Upper lobe of left lung (tissue), 6 donors: ENCODE measurements at places on chromosomes 11 and 22.

DNA sequence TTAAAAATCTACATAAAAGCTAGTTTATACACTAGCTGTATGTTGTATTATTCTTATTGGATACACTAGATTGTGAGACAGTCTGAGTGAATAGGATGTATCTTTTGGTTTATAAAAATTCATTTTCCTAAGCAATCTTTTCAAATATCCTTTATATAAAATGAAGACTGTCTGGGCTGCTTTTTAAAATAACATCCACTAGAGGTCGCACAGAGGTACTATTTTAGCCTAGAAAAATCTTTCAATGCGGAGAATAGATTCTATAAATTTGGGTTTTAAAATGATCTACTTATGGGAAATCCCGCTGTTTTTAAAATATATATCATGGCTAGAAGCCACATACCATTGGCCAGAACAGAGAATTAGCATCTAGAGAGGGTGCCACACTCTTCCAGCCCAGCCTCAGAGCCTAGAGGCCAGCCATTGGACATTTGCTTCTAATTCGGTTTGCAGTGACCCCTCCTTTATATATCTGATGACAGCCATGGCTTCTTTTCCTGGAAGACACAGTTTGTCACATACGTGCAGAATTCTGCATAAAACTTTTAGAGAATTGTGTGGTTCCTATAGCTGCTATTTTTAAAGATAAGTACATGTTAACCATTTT is 7.3 kb downstream of the C11orf97 start:
- no peaks in the 10 kb centered on the region for H3K27me3 ChIP-seq
- no peak overlapping the region for H3K4me3 ChIP-seq
- no peaks in the 10 kb centered on the region for H3K36me3 ChIP-seq
- no peak overlapping the region for H3K27ac ChIP-seq
- no peaks in the 10 kb centered on the region for H3K4me1 ChIP-seq

DNA sequence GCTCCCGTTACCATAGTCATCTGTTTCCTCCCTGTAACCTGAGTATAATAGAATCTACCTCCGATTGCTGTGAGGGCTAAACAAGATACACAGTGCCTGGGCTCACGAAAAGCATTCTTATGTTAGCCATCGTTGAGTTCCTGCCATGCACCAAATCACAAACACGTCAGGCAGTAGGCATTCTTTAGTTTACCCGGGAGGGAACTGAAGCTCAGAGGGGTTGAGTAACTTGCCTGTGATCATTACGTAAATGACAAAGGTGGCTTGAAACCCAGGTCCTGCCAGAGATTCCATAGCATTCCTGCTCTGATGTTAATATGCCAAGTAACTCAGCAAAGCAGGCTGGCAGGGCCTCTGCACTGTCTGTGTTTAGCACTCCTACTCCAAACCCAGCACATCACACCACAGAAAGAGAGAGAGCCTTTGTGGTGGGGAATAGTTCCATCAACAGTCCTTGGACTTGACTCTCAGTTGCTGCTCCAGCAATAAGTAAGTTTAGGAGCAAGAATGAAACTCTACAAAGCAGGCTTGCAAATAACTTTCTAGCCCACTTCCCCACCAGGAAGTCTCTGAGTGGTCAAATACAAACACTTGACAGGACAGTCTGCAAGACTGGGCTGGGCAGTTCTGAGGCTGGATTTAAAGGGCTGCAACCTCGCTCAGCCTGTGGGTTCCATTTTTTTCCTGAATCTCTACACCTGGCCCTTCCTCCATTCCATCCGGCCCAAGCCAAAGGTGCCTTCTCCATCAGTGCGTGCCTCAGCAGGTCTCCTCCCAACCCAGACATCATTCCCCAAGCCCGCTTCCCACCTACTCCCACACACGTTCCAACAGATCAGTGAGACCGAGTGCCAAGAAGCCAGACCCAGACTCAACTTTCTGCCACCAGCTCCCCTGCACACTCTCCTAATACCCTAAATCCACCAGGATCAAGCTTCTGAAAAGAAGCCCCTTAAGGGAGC is 1.1 kb downstream of the SCN2B start:
- DNase-seq = no peak
- H3K36me3 ChIP-seq = no peaks in the 10 kb centered on the region

DNA sequence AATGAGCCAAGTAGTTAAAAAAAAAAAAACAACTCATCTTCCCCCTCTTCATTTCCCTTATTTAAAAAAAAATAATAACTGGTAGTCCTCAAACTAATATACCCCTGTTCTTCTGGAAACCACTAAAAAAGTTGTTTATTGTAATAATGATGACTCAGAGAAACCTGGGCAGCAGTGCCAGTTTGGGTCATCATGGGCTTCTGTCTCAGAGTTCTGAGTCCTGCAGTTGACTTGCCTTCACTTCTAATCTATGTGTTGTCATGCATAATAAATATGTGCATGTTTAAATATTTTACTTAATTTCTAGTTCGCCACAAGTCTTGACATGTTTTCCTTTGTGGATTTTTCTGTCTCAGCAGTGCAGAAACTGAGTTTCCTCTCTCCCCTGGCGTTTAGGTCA is 46.8 kb downstream of the PPP2R1B start:
- H3K4me1 ChIP-seq = peaks cover 7% of the 10 kb centered on the region
- peaks cover 70% of the 10 kb centered on the region for H3K36me3 ChIP-seq
- no peak for DNase-seq
- no peaks in the 10 kb centered on the region for H3K27me3 ChIP-seq
- H3K4me3 ChIP-seq = no peak overlapping the region
- H3K27ac ChIP-seq = no peak overlapping the region

- no peaks in the 10 kb centered on the region for H3K4me1 ChIP-seq
- DNase-seq = no peak
- H3K27me3 ChIP-seq = no peaks in the 10 kb centered on the region
- no peak overlapping the region for H3K4me3 ChIP-seq
- no peak overlapping the region for H3K27ac ChIP-seq
These were observed 11.1 kb downstream of the RANGAP1 start for GRCh38 chr22:41274856-41275255.

DNA sequence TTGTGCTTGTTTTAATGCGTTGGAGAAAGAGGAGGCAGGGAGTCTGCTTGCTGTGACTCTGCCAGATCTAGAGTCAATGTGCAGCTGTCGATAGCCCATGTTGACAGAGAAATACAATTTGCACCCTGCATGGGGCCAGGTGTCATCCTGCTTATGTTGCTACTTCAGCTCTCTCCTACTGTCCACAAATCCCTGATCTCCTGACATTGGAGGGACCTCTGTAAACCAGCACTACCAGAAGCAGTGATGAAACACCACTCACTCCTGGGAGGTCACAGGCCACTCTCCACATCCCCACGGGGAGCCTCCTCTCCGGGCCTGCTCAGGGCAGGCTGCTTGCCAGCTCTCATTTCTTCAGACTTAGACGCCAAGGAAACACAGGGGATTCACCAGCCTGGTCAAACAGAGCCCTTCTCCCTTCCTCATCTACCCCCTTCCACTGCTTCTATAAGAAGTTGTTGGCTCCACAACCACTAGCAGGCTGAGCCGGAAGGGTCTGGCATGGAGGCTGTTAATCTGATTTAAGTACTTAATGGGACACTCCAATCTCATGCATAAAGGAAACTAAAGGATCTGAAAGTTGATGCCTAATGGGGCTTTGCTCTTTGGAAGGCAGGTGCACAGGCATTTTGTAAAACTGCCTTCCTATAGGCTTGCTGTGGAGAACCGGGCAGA is 29.9 kb upstream of the CSNK2A3 start:
- no peaks in the 10 kb centered on the region for H3K27me3 ChIP-seq
- no peak overlapping the region for H3K4me3 ChIP-seq
- H3K4me1 ChIP-seq = no peaks in the 10 kb centered on the region

DNA sequence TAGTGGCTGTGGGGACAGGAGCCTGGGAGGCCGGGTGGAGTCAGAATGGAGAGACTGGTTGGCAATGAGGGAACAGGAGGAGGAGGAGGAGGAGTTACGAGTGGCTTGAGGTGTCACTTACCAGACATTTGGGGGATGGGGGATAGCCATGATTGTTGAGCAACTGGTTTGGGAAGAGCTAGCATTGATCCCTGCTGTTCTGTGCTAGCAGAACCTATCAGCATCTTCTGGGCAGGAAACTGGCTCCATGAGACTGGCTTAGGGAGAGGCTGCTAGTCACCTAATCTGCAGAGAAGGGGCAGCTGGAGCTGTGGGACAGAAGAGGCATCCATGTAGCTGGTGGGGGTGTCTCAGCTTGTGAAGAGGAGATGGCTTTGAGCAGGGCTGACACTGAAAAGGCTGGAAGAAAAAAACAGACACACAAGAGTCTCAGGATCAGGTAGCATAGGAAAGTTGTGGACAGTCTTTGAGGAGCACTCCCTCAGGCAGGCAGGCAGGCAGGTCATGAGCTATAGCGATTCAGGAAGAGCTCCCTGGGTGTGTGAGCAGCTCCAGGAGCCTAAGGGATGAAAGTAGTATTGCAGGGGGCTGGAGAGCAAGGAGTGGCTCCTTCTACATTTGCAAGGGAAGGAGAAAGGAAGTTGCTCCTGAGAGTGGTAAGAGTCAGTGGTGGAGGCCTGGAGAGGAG is 22.3 kb downstream of the PIK3IP1 start:
- H3K4me1 ChIP-seq = peaks cover 6% of the 10 kb centered on the region
- no peak overlapping the region for H3K27ac ChIP-seq
- H3K27me3 ChIP-seq = no peaks in the 10 kb centered on the region
- H3K4me3 ChIP-seq = no peak overlapping the region
- DNase-seq = no peak
